ENCODE measurements at places on chromosomes 6 and 20.

DNA sequence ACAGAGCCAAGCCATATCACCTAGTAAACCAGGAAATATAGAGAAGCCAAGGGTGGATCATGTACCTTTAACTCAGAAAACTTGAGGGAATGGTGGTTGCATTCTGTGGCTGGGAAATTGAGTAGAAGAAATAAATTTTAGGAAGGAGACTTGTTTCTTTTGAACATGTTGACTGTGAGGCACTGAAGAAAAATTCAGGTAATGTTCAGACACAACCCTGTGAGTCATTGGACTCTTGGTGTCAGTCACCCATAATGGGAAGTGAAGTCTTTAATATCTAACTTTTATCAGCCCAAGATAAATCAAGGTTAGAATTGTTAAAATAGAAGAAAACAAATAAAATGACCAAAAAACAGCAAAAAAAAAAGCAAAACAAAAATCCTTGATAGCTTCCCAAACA is 98.8 kb upstream of the GRIK2 start:
- DNase-seq: no peak

- DNase-seq: no peak
Measured at GRCh38 chr6:53162606-53163005, 14.0 kb upstream of the GCM1 start.

- no peak for DNase-seq
Measured at GRCh38 chr6:125132058-125132457, 21.5 kb upstream of the TPD52L1 start.

DNA sequence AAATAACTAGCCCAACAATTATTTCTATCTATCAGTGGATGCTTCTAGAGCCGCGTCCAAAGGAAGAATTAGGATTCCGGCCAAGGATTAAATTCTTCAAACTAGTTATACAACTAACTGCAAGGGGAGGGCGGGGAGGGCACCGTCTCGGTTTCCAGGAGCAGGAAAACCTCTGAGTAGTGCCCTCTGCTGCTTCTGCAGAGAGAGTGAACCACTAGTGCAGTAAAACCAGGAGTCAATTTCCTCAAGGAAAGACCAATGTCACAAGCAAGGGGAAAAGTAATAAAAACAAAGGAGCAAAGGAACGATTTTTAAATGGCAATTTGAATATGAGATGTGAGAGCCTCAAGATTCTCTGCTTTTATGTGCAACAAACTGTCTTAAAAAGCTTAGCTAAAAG is 16.5 kb upstream of the UBE2J1 start:
- no peak for DNase-seq

DNA sequence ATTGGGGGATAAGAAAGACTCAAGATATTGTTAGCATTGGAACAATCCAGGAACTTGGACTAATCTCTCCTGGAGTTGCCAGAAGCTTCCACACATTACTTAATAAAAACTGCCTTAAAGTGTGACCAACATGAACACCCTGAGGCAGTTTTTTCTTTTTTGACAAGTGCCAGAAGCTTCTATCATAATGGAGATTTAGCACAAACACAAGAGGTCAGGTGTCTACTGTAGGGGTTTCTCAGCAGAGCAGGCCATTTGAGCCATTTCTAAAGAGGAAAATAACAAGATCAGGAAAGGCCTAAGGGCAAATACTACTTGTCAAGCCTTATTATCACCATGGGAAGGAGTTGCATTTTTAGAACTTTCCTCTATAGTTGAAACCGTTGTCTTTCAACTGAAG is 361.5 kb downstream of the EPM2A start:
- no peak for DNase-seq
